ENCODE measurements at places on chromosomes 6 and 20.

DNA sequence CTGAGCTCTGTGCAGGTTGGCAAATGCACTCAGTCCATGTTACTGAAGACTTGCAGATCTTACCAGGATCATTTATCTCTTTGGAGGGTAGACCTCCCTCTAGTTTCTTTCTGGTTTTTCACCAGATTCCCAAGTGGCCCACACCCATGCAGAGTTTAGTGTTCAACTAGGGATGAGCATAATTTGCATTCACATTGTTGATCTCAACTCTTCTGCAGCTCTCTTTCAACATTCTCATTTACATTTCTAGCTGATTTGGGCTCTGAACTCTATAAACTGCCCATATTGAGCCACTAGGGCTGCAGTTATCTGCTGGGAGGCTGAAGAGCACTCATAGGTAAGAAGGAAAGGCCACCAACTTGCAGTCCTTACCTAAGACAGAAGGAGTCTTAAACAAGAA, 17.9 kb upstream of the HLA-C start:
- no peak for DNase-seq

DNA sequence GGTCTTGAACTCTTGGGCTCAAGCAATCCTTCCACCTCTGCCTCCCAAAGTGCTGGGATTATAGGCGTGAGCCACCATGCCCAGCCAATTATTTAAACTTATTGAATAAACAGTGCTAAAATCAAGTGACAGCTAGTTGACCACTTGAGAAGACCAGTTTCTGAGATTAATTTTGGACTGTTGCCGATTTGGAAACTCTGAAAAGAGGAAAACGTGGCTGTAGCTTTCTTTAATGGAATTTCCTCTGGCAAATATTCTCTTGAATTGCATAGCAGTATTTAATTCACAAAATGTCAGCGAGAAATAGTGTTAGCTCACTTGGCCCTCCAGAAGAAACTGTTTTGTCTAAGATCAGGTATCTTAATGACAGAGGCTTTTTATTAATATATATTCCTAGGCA, 754.5 kb downstream of the HDGFL1 start:
- no peak for DNase-seq

- DNase-seq: no peak
These were observed 59.7 kb downstream of the HIVEP2 start for GRCh38 chr6:142885182-142885867.

DNA sequence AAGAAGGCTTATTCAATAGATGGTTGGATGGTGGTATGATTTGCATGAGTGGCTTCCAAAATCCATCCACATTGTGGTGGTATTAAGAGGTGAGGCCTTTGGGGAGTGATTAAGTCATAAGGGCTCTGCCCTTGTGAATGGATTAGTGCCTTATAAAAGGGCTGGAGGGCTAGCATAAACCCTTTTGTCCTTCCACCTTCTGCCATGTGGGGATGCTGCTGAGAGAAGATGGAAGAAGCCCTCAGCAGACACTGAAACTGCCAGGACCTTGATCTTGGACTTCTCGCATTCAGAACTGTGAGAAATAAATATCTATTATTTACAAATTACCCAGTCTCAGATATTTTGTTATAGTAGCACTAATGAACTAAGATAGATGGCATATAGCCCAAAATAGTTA, 27.8 kb upstream of the SRPK1 start:
- DNase-seq: no peak

GRCh38 chr20:62378215-62378614, 8.7 kb upstream of the RPS21 start:
- no peak for DNase-seq

DNA sequence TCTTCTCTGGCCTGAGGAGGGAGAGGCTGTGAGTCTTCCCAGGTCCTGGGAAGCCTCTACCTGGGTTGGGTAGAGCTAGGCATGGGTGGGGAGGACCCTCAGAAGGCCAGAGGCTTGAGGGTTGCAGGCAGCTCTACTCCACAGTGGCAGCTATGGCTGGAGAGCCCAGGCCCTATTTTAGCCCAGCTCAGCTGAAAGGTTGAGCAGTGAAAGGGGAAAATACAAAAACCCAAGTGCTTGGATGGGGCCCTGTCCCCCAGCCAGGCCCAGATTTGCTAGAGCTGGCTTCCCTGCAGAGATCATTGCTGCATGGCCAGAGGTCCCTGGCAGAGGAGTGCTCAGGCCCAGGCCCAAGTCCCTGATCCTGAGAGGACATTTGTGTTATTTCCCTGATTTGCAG, 45.7 kb downstream of the SUN5 start:
- DNase-seq: no peak

- no peak for DNase-seq
These were observed 38.9 kb upstream of the FILIP1 start for GRCh38 chr6:75532521-75532920.

- DNase-seq: peak; percentile 36
These were observed 70.3 kb downstream of the SCAND1 start for GRCh38 chr20:35883778-35884540.

DNA sequence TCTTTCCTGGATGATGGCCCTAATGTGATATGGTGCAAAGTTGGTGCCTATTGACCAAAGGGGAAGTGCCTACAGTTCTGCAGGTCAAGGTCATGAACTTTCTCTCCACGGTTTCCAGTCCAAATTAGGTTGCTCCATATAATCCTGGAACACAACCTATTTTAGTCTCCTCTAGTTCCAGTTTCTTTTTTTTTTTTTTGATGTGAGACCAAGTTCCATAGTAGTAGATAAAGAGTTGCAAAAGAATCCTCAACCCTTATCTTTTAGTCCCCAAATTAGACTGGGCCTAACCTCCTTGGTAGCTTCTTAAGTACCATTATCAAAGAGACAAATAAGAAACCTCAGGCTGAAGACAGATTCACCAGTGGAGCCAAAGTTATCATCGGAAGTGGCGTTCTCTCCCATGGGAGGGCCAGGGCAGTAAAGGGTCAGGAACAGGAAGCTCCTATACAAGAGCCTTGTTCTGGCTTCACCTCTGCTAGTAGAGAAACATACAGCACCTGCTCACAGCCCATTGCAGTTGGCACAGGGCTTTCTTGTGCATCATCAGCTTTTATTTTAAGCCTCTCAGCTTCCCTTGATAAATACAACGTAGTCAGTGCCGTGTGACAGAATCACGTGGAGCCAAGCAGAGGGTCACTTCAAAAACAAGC, 132.2 kb upstream of the RREB1 start:
- peak; percentile 43 for DNase-seq

- no peak for DNase-seq
These were observed 75.9 kb downstream of the GFOD1 start for GRCh38 chr6:13411484-13411883.

DNA sequence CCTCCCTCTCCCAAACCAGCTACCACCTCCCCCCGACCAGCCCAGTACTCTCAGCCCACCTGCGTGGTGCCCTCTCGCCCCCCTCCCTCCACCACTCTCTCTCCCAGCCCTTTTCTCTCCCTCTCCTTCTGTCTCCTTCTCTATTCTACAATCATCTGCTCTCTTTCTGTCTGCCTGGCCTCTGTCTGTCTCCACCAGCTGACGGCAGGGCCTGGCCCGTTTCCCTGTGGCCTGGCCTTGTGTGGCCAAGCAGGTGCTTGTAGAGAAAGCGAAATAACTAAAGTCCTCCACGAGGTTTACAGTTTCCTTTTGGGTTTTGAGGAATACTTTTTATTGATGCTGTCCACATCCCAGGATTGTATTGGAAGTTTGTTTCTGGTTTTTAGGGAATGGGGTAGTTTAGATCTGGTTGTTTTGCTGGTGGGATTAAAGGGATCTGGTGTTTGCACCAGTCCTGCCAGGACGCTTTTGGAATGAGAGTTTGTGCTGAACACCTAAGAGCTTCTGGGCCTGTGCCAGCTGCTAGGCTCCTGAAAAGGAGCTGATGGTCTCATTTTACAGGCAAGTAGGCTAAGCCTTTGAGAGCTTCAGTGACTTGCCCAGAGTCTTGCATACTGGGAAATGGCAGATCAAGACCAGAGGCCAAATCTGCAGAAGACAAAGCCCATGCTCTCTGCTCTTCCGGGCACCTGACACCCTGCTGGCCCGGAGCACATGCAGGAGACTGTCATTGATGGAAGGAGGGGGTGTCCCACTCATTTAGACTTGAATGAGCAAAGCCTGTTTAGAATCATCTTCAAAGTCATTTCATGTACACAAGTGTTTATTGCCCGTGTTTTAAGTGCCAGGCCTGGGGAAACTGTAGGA, 161.7 kb downstream of the SYCP2 start:
- no peak for DNase-seq

- DNase-seq: no peak
These were observed 295.5 kb downstream of the TAF4 start for GRCh38 chr20:61770113-61770585.

DNA sequence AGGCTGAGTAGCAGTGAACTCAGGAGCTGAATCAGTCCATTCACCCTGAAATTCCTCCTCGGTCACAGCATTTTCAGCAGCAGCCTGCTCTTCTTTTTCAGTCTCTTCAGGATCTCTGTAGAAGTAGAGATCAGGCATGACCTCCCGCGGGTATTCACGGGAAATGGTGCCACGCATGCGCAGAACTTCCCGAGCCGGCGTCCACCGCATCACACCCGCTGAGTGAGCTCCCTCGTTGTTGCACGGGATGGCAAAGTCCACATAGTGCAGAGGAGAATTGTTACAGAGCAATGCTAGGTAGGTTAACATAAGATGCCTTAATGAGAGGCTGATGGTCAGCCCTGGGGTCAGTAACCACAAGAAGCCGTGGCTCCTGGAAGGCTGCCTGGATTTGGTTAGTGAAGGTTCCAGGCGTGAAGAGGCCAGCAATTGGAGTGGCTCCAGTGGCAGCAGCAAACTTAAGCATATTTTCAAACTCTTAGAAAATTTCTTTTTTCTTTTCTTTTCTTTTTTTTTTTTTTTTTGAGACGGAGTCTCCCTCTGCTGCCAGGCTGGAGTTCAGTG, 113.5 kb upstream of the HDAC2 start:
- no peak for DNase-seq

DNA sequence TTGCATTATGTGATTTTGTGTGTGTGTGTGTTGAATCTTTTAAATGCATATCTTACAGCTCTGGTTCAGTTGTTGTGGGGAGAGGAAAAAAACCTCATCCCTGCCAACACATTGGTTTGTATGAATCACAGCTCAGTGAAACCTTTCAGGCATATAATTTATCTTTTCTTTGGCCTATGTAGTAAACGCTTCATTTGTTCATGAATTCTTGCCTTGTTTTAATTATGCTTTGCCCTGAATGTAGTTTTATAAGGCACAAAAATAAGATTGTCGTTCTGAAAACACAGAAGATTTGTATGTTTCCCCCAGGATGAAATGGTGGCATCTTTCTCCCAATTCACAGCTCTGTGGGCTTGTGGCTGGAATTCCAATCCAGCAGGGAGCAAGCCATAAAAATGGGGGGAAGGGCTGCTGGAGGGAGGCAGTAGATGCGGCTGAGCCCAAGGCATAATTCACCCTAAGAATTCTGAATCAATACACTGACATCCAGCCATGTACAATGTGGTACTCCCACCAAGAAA, 45.1 kb downstream of the BCAS1 start:
- no peak for DNase-seq

DNA sequence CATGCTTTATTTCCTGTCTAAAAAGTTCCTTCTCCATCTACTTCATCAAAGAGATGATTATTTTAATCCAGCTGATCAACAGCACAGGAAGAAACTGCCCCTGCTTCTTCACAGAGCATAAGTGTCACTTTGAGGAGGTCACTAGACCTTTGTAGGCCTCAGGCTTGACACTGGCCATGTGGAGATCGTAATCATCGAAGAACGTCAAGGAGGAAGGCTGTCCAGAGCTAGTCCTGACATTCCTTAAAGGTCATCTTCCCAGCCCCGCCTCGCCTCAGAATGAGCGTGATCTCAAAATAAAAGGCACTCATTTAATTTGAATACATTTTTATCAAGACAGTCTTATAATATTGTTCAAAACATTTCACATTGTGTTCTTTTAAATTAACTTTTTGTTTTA, 445.7 kb upstream of the CDH4 start:
- DNase-seq: no peak

DNA sequence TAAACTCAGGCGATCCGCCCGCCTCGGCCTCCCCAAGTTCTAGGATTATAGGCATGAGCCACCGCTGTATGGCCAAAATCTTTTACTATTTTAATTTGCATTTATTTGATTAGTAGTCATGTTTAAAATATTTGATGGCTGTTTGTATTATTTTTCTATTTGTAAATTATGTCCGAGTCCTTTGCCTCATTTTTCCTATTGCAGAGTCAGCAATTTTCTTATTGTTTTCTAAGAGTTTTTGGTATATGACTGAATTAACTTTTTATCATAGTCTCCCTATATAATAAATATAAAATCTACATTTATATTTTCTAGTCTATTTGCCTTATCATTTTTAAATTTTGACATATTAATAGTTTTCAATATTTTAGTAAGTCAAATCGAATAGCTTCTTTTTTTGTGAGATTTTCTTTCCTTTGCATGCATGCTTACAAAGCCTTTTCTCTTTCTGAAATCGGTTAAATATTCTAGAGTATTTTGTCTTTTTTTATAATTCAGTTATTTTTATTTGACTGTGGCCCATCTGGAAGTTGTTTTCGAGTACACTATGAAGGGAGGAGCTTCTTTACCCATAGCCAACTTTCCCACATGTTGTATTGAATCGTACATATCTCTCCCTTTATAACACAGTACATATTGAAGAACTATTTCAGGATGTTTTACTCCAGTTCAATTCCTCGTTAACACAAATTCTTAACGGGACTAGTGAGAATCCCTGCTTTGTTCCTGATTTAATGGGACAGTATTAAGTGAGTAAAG, 34.5 kb upstream of the RPS6KA2 start:
- DNase-seq: no peak

- no peak for DNase-seq
These were observed 38.5 kb upstream of the PRELID3B start for GRCh38 chr20:59081036-59081435.

DNA sequence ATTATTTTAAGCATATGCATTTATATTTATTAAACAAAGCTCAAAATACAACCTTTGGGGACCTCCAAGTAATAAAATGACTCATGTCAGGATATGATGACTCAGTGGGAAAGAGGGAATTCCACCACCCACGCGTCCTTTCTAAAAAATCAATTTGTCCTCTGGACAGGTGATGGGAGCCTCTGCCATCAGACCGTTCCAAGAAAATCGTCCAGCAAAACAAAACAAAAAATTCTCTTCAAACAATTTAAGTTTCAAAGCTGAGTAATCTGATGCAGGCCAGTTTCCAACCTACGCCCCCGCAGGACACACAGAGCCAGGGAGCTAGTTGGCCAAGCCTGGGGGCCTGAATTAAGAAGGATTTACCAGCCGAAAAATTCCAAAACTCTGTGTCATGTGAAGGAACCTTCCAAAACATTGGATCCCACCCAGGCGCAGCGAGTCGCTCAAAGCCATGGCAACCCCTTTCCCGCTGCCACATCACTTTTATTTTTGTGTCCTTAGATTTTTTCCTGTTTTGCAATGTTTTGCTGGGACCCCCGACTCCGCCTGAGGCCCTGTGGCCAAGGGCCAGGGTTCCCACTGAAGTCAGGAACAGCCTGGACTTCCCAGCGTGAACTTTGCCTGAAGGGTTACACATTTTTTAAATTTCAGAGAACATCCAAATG, 95.3 kb downstream of the NFATC2 start:
- no peak for DNase-seq

DNA sequence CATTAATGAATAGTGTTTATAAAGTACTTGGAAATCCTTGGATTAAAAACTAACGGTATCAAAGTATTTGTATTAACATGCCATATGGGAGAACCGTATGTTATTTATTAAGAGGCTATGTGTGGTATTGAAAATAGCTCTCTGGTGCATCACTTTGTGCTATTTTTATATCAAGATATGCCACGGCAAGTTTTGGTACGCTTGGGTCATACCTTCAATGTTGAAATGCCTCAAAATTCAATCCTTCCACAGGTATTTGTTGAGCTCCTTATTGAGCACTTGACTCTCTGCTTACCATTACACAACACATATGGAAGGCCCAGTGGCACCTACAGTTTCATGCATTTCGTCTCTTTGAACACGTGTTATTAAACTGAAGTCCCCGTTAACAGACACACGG, 647.9 kb downstream of the KIF16B start:
- no peak for DNase-seq
